ENCODE measurements at places on chromosomes 5 and 9.

DNA sequence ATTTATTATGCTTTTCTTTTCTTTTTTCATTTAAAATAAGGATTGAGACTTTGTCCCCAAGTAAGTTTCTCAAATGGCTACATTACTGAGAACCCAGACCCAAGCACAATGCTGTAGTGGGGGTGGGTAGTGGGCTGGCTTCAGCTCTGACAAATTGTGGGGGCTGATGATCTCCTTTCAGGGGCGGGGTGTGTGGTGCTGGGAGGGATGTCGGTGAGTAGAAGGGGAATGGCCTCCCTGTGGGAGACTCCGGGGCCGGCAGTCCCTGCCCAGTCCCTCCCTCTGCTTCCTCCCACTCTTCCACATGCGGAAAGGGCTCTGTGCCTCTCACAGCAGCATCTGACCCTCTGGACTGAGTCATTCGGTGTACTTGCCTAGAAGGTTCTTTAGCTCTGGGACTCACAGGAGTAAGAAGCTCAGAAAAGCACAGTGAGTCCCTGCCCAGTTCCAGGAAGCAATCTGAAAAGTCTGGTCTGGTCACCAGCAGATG, 14.3 kb downstream of the CD180 start:
- DNase-seq: peak; percentile 40

- DNase-seq: no peak
Observed at GRCh38 chr5:2577312-2578036, 174.0 kb downstream of the IRX2 start.

GRCh38 chr9:5478206-5478605, 27.9 kb downstream of the CD274 start:
- DNase-seq: no peak

- DNase-seq: no peak
Observed at GRCh38 chr5:73450137-73450536, 1.6 kb upstream of the FOXD1 start.

DNA sequence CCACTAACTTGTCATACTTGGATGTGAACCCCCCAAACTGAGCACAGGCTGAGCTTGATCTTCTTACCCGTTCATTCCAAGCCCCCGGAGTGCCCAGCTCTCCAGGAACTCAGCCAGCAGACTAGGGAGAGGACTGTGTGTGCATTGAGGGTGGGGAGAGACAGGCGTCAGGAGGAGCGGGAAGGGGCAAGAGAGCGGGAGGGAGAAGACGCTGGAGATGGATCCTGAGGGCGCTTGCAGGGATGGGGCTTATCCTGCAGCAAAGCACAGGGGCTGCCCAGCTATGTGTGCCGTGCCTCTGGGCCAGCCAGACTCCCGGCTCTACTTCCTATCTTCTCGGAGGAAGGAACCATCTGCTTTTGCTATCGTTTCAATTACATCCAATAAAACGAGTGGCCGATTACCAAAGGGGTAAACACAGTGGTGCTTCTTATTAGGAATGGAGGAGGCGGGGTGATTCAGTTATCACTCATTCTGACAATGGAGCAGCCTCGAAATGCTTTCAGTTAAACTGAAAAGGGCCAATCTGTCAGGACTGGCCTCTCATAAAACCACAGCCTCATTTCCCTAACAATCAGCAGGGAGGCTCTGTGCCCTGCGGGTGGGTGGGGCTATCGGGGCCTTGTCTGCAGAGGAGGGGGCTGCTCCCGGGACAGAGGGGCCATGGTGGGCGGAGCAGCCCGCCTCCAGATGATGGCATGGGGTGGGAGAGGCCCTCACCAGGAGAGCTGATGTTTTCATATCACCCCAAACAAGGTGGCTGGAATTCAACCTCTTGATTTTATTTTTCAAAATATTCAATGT, 168.2 kb downstream of the DAB2IP start:
- DNase-seq: no peak

All from fibroblast of skin of back (primary cell).